ENCODE measurements at places on chromosomes 2 and 18.

- no peak for DNase-seq
Observed at GRCh38 chr2:135230150-135230549, 178.1 kb downstream of the RAB3GAP1 start.

DNA sequence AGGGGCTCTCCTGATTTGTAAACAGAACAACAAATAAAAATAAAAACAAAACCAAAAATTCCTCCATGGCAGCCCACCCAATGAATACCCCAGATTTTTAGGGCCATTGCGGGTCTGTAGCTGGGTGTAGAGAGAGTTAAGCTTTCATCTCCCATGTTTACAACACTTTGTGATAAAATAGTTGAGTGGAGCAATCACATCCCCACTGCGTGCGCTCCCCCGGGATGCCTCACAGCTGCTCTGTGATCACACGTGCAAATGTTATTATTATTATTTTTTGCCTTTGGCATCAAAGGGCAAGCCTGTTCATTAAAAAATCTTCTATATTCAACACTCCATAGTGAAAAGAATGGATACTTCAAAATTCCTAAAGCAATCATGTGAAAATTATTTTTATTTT, 118.0 kb downstream of the MBP start:
- no peak for DNase-seq

GRCh38 chr2:147511491-147511948, 333.3 kb upstream of the ACVR2A start:
- no peak for DNase-seq

GRCh38 chr2:189409647-189410046, 31.6 kb upstream of the WDR75 start:
- DNase-seq, result no peak

- no peak for DNase-seq
Observed at GRCh38 chr18:55861266-55861665, 273.3 kb upstream of the TCF4 start.

DNA sequence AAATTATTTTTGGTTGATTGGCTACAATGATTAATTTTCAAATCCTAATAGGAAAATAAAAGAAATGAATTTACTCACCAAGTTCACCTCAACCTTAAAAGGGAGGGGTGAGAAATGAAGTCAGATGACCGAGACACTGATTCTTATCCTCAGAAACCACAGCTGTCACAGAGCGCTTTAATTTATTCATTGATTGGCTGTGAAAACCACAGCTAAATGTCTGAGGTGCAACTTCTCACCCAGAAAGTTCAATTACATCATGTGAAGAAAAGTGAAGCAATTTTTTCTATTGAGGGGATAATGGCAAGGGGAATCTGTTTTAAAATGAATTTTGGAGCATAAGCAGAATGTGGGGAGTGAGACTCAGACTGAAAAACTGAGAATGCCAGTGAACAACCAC, 128.4 kb downstream of the RNF152 start:
- peak; percentile 20 for DNase-seq

DNA sequence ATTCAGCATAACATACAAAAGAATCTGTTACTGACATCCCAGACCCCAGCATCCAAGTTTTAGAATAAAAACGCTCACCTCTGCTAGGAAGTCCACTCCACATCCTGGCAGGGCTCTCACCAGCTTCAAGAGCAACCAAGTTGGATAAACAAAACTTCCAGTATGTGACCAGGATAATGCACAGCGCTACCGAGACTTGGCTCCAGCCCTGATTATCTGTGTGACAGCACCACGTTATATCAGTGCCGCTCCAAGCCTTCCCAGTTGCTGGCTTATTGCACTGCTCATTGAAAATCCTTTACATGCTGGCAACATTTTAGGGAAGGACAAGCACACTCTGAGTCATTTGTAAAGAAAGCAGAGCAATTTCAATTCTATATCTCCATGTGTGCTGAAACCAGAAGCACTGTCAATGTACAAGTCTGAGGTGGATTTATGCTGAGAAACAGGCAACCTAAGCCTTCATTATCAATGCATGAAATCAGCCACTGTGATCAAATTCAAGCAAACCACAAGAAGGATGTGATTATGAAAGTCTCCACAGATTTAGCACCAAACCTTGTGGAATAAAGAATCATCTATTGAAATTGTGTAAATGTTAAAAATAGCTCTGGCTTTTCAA, 115.7 kb downstream of the ZNF385B start:
- no peak for DNase-seq

DNA sequence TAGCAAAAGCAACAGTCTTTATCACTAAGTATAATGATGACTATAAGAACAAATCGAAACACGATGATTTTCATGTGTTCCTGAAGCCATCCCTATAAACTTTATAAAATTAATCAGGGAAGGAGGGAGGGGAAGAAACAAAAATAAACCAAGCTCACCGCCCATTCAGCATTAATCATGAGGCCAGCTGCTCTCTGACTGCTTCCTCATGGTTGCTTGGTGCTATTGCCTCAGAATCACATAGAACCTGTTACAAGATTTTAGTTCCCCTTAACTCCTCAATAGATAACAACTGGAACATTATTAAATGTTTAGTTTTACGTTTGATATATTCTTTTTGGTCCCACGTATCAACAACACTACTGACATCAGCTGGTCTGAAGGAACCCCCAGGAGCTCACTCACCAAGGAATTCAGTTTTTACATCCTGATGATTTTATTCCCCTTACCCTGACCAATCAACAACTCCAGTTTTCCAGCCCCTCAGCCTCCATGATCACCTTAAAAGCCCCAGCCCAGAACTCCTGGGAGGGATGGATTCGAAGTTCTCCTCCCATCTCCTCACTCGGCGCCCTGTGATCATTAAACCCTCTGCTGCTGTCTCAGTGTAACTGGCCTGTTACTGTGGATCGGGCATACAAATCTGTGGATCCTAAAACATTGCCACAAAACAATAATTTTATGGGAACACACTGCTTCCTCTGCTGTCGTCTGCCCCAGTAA, 10.6 kb upstream of the HNRNPLL start:
- DNase-seq, result no peak

GRCh38 chr18:61854578-61855448, 38.0 kb downstream of the RNF152 start:
- DNase-seq, result no peak

- DNase-seq, result no peak
Observed at GRCh38 chr2:59575191-59575590, 978.3 kb downstream of the BCL11A start.

DNA sequence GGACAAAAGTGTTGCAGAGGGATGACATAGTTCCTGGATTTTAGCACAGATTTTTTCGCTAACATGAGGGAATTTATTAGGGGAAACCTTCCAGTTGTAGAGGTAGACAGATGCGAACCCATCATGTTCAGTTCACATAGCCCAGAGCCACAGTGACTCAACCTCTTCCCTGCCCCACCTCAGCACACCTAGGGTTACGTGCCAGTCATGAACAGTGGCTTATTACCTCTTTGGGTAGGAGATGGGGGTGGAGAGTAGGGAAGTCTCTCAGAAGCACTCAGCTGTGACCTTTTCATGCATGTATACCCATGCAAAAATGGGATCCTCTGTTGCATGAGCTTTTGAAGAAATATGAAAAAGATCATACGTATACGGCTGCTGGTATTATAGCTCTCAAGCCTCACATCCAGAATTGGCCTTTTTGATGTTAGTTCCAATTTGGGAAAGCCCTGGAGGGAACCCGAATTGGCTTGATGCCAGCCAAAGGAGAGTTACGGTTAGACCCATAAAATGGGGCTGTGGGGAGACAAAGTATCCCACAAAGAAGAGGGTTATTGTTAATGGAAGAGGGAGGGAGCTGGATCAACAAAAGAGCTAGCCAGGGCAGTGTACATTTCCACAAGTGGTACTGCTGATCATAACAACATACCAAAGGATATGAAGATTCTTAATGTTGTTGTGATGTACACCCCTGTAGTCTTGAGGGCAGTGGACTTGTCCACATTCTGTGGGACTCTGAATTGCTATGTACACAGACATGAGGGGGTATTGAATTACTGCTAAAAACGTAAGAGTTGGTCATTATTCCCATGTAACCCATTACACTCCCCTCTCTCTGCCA, 4.9 kb downstream of the TANC1 start:
- DNase-seq, result no peak

DNA sequence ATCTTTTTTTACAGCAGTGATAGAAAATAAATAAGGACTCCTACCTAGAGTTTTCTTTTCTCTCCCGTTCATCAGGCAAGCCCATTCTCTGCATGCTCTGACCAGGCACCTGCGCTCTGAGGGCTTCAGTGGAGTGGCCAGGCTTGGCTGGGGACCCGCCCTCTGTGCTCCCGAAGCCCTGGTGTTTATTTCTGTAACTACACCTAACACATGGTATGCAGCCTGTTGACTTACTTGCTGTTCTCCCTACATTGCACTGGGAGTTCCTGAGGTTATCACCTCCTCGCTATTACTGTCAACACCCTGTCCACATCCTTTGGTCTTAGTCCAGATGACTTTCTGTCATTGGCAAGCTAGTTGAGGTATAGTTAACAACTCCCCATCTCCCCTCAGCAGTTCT, 317.7 kb downstream of the LPIN1 start:
- DNase-seq, result no peak

- no peak for DNase-seq
Observed at GRCh38 chr2:120432976-120433815, 87.3 kb downstream of the INHBB start.

DNA sequence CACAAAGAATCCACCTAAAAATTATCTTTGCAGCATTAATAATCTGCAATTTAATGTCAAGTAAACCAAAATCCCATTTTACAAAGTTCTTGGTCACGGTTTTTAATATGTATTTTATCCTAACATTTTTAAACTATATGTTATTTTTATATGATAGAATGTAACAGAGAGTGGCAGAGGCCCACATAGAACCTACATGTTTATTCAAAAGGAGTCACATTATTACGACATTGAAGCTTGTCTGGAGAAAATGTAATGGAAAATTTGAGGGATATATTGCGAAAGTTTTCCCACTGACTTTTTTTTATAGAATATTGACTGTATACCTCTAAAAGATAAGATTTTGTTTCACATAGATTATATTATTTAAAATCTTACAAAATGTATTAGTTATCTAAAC, 89.7 kb upstream of the COL3A1 start:
- no peak for DNase-seq

- DNase-seq, result no peak
Observed at GRCh38 chr2:190935054-190935453, 54.4 kb downstream of the GLS start.

DNA sequence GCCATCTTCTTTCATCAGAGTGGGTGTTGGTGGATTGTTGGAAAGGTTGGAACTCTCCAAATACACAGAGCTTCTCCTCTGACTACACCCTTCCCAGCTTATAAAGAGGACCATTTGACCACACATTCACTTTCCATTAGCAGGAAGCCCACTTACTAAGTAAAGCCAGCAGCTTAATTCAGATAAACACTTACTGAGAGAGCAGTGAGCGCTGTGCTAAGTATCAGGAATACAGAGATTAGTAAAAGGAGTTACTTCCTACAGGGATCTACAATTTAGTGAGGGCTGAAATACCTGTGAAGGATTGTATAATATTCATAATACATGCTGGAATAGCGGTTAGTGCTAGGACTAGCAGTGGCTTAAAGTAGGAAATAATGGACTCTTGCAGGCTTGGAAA, 343.0 kb downstream of the NYAP2 start:
- no peak for DNase-seq

GRCh38 chr2:28226558-28226957, 166.1 kb upstream of the FOSL2 start:
- DNase-seq, result no peak

- DNase-seq, result no peak
Observed at GRCh38 chr2:207338220-207338607, 172.5 kb upstream of the KLF7 start.

- DNase-seq, result no peak
Observed at GRCh38 chr2:11488809-11489208, 22.8 kb upstream of the E2F6 start.

DNA sequence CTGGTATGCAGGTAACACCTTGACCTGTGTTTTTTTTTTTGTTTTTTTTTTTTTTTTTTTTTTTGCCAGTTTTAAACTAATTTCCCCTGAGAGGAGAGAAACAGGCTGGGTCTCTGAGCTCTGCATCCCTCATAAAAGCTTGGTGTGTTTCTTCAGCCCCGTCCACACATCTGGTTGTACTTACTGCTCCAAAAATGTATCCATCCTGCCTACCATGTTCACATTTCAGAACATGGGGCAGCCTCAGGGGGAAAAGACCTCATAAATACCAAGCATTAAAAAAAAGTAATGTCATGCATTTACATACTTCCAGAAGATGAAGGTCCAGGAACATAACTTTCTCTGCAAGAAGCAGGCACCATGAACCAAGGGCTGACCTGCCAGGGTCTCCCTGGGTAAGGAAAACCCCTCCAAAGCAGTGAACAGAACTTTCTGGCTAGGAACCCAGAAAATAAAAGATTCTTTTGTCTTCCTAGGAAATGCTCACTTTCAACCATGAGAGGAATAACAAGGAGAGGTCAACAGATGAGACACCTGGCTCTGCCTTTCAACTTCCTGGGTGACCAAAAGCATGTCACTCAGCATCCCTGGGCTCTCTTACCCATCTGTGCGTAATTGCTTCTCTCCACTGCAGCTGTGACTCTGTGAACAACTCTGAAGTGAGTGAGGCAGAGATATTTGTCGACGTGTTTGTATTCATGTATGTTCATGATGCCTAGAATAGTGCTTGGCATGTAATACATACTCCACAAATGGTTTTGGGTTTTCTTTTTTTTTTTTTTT, 118.6 kb downstream of the MCFD2 start:
- no peak for DNase-seq

DNA sequence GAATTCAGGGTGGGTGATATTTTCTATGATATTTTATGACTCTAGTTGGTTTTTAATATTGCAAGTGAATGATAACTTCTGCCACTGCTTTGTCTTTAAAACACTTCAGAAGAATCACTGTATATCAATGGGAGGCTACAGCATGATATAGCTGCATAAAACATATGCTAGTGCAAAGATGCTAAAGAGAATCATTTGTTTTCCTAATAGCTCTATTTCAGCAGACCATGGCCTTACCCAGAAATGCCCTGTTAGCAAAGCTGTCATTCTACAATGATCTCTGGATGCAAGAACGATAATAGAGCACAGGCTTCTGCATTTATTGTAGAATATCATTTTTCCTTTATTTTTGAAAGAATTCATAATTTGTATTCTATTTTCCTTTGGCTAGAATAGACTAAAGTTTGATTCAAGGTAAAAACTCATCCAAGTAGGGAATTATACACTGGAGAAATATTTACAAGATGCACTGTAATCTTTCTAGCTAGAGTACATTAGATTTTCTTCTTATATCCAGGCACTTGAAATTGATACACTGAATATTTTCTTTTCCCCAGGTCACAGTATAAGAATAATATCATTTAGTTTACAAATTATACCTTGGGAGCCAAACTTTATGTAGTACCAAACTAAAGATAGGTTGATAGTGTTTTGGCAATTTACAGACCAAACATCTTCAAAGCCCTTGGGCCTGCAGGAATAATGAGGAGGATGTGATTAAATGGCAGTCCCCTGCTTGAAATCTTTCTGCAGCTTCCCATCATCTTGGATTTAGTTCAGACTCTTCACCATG, 252.6 kb upstream of the LINC00305 start:
- no peak for DNase-seq

DNA sequence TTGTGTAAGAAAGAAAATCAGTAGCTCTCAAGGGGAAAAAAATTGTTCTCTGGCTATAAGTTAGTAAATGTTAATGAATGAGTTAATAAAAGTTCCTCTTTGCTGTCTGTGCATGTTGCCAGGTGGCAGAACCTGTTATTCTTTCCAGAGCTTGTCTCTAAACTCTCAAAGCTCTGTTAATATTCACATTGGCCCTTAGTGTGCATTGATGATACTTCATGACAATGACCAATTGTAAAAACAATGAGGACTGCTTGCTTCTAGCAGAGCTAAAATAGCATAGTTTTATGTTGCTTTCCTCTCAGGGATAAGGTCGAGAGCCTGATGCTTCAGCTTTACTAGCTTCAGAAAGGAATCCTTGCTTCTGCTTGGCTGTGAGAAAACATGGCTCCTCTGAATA, 91.5 kb downstream of the RAD51AP2 start:
- DNase-seq, result no peak

All from T-helper 2 cell treated with Interferon-gamma antibody and Interleukin-4, amounts not matched to agents 5 μg/mL and 100 μg/mL, for 36 hours (primary cell).